ENCODE measurements at places on chromosomes 5 and 9. TPM values are rescaled to one million over a fixed set of nuclear protein-coding genes. Genes with fewer than 3 reads are reported as not detected.

DNA sequence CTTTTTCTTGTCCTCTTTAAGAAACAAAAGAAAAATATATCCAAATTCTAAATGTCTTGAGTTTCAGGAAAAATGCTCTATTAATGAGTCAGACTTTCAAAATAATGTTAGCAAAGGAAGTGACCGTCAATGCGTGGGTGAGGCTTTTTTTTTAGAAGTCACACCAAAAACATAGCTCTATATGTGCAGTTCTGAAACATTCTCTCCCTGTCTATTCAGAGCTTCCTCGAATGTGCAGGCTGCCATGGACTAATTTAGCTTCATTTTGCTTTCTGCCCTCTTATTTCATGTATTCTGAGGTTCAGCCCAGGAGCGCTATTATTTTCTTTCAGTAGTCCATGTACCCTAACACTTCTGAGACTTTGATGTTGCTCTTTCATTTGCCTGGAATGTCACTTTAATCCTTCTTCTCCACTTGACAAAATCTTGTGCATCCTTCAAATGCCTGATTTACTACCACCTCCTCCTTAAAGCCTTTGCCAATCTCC lies 72.5 kb upstream of the RASA1 start:
- DNase-seq = no peak

DNA sequence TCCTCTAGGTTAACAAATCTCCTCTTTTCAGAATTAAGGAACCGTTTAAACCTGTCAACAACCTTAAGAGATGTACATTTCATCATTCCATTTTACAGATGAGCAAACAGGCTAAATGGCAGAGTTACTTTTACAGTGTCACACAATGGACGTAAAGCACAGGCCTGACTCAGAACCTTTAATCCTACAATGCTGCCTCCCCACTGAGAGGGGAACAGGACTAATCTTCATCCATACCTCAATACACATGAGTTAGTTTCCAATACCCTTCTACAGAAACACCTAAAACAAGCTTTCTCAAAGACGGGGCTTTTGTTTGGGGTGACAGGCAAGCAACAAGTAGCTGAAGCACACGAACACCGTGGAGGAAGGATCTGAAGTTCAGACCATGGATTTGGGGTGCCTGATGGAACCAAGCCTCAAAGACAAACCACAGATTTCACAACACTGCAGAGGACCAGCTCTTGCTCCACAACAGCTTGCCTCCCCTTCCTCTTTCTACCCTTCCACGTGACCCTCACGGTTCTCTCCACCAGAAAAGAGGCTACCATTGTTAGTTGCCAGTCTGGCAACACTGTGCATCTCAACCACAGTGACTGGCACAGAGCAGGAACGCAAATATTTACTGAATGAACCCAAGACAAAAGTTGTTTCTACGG lies 1.8 kb downstream of the RNF130 start:
- DNase-seq = no peak

GRCh38 chr9:137411645-137412380 lies 11.1 kb downstream of the EXD3 start:
- peak; percentile 81 for DNase-seq

DNA sequence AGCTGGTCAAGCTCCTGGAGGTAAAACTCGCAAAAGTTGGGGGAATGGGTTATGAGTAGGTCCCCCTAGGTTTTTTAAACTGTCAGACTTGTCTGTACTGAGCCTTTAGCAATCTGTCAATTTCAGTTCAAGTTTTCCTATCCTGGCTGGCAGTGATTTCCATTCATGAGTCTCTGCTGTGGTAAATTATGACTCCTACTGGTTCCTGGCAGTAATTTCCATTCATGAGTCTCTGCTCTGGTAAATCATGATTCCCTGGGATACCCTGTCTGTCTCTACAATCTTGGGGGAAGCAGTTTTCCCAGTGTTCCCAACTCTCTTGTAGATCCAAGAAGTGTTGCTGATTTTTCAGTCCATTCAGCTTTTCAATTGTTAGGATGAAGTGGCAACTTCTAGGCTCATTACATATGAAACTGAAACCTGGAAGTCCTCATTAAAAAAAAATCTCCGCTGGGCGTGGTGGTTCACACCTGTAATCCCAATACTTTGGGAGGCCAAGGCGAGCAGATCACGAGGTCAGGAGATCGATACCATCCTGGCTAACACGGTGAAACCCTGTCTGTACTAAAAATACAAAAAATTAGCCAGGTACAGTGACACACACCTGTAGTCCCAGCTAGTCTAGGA lies 91.3 kb upstream of the GPBP1 start:
- DNase-seq = no peak

DNA sequence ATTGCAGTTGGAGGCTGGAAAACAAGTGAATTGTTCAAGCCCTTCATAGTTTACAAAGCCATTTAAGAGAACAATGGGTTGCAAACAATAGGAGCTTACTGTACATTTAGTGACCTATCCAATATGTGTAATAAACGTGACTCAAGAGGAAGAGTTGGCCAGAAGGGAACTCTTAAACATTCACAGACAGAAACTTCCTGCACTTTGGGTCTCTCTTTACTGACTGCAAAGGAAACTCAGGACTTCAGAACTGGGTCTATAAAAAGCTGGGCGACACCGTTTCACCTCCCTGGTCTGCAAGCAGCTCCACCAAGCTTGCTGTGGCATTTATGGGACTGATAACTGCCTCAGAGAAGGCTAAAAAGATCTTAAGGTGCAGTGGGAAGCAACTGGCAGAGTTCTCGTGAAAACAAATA lies 48.7 kb upstream of the SPATA31D4 start:
- DNase-seq = no peak

DNA sequence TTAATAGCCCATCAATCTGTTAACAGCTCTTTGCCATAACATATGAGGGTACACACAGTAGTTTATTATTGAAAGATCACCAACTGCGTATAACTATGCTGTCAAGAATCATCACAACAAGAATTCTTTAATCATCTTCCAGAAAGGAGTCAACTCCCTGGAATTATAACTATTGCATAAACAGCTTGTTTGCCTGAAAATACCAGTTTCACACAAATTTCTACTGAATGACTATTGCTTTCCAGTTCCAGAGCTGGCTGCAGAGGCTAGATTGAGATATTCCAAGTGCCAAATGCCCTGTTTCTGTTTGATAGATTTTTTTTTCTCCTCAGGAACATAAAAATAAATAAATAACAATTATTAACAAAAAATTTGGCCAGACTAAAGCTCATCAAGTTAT lies 444.7 kb downstream of the TLE1 start:
- no peak for DNase-seq

DNA sequence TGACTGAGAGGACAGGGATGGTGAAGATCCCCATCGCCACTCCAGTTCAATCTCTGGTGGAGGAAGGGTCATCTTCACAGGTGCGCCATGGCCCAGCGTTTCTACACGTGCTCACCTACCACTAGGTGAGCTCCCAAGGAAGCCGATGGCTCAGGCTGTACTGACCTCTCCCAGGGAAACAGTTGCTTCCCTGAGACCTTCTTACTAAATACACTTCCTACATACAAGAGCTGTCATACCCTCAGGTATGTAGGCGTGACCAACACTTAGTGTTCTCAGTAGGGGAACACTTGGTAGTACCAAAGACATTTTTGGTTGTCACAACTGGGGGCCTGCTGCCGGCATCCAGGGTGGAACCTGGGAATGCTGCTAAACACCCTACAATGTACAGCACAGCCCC lies 75.2 kb downstream of the TENT4A start:
- DNase-seq = no peak

DNA sequence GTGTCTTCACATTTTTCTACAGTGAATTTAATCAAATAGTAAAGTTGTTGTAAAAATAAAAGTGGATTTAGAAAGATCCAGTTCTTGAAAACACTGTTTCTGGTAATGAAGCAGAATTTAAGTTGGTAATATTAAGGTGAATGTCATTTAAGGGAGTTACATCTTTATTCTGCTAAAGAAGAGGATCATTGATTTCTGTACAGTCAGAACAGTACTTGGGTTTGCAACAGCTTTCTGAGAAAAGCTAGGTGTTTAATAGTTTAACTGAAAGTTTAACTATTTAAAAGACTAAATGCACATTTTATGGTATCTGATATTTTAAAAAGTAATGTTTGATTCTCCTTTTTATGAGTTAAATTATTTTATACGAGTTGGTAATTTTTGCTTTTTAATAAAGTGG lies 60.4 kb downstream of the MTAP start:
- DNase-seq = no peak

- DNase-seq = no peak
These were observed 42.0 kb downstream of the SREK1 start for GRCh38 chr5:66186108-66186507.

- DNase-seq = no peak
These were observed 14.5 kb upstream of the COL27A1 start for GRCh38 chr9:114140850-114141249.

Gene THBS4
- 111 TPM for total RNA-seq

Gene FCHSD1
- 33.0 TPM for total RNA-seq

Gene KIF4B
- total RNA-seq = not detected

All from sciatic nerve (tissue), 2 donors.